ENCODE measurements at places on chromosomes 6 and 20. TPM values are rescaled to one million over a fixed set of nuclear protein-coding genes. Genes with fewer than 3 reads are reported as not detected.

GRCh38 chr6:130366107-130367005 lies 539 bp downstream of the TMEM200A start:
- peaks cover 15% of the 10 kb centered on the region for H3K27me3 ChIP-seq
- peak overlapping the region; percentile 12 for H3K27ac ChIP-seq
- H3K36me3 ChIP-seq, result no peaks in the 10 kb centered on the region

DNA sequence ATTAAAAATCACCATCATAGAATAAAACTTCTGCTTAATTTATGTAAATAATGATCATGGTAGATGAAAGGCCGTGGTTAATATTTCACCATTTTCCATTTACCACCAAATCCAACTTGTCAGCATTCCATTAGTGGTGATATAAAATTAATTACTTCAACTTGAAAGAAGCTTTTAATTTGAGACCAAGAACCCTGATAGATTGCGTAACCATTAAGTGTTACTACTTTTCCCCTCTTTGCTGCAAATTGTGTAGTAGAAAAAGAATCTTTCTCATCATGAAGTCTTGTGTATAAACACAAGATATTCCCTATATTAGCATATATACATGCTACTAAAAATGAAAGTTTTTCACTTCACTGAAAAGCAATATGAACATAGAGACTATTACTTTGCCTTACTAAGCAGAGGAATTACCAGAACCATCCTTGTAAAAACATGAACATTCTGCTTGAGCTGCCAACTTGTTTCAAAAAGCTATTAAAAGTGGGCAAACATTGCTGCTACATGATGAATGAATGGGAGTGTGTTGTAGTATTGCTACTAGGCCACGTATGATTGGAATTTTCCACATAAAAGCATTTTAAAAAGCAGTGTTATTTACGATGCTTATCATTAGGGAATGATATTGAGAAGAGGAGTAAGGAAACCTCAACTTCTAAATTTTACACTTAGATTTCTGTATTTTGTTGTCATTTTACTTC lies 35.0 kb downstream of the STX11 start:
- peaks cover 38% of the 10 kb centered on the region for H3K36me3 ChIP-seq
- H3K27ac ChIP-seq, result no peak overlapping the region
- H3K4me1 ChIP-seq, result peaks cover 29% of the 10 kb centered on the region
- DNase-seq, result no peak
- no peaks in the 10 kb centered on the region for H3K27me3 ChIP-seq
- H3K4me3 ChIP-seq, result no peak overlapping the region

DNA sequence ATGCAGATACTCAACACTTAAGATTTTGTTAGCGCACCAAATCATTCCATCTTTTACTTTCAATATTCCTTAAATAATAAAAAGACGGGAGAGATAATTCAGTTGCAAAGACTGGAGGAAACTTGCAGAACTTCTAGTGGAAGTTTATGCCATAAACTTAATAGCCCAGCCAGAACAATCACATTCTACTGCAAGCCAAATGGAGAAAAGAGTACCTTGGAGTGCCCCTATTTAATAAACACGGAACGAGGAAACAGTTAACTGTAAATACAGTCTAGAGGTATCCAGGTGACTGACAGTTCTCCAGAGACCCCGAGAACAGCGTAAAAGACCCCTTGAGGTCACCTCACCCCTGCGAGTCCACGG lies 635 bp downstream of the SLC35B3 start:
- H3K4me1 ChIP-seq, result peaks cover 32% of the 10 kb centered on the region
- peaks cover 31% of the 10 kb centered on the region for H3K36me3 ChIP-seq
- H3K27me3 ChIP-seq, result no peaks in the 10 kb centered on the region
- H3K4me3 ChIP-seq, result peak overlapping the region; percentile 82

- peaks cover 1% of the 10 kb centered on the region for H3K27me3 ChIP-seq
- H3K4me1 ChIP-seq, result no peaks in the 10 kb centered on the region
These were observed 147.5 kb downstream of the ERMARD start for GRCh38 chr6:169898788-169899480.

Gene HRH3
- total RNA-seq, result not detected

Gene RBPJL
- total RNA-seq, result not detected
